ENCODE measurements at places on chromosomes 16 and 17.

- DNase-seq, result no peak
Measured at GRCh38 chr17:56936697-56937322, 23.0 kb upstream of the TRIM25 start.

DNA sequence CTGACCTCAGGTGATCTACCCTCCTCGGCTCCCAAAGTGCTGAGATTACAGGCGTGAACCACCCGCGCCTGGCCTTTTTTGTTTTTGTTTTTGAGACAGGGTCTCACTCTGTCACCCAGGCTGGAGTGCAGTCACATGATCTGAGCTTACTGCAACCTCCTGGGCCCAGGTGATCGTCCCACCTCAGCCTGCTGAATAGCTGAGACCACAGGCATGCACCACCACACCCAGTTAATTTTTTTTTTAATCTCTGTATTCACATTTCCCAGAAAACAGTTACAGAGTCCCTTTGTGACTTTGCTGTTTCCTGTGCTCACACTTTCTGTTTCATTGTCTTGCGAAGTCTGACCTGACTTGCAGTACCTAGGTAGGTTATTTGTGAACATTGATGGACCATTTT, 2.7 kb downstream of the CLUAP1 start:
- no peak for DNase-seq

DNA sequence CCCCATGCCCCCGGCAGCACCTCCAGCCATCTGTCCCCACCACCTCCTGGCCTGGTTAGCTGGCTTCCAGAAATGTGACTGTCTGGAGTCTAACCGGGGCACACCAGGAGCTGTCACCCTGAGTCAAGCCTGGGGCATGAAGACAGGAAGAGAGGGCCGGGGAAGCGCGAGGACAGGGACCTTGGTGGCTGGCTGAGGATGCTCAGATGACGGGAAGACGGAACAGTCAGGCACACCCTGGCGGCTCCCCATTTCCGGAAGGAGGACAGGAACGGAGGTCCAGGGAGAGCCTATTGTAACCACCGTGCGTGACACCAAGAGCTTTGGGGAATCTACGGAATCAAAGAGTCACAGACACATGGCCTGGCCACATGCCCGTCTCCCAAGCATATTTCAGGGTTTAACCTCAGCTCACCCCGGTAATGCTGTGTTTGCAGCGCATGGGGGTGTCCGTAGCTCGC, 51.7 kb downstream of the SDK2 start:
- DNase-seq, result no peak

DNA sequence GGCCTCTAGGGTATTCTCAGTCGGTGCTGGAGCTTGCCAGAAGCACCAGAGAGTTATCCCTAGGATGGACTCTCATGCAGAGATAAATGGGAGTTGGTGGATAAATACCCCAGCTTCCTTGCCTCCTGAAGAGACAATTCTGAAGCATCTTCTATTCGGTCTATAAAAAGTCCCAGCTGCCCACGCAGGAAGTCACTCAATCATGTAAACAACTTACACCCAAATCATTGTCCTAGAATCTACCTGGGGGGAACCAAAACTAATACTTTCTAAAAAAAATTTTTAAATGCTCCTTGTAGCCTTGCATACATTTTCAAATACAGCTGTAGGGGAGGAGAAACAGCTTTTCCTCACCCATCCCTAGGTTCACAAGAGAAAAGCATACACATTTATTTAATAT, 66.6 kb upstream of the ELAC2 start:
- no peak for DNase-seq

DNA sequence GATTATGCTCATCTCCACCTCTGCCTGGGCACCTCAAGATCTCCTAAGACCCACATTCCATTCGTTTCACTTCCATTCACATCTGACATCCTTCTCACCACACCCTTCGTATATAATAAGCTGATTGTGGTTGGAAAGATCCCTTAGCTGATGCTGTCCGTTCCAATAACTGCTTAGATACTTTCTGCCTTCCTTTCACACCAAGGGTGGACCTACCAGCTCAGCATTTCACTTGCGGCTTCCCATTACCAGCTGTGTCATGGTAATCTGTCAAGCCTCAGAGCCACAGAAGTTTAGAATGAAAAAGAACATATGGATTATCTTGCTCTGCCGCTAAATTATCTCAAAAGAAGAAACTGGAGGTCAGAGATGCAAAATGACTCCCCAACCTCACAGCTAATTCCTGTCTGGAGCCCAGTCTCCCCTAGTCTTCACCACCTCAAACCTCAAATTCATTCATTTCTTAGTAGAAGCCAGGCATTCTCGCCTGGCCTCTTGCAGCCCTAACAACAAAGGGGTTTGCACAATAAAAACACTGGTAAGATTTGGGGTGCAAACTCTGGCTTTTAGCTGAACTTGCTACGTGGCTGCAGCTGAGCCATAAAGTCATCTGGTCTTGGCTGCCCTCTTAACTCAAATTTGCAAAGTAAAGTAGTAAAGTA, 182.8 kb upstream of the HS3ST3A1 start:
- no peak for DNase-seq

DNA sequence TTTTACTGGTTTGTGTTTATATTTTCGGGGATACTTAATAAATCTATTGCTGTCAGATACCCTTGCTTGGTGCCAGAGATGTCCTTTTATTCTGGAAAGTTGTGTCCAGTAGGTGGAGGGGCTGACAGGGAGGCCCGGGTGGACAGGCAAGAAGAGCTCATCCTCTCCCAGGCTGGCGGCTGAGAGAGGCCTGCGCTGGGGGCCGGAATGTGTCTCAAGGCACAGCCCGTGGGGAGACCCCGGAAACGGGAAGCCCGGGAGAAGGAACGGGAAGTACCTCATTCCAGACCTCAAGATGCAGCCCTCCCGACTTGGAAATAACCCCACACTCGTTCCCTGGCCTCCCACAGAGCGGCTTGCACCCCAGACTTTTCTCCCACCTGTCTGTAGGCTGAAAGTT, 12.5 kb upstream of the DEF8 start:
- no peak for DNase-seq

GRCh38 chr16:70526403-70526802, 2.8 kb downstream of the SF3B3 start:
- DNase-seq, result no peak

DNA sequence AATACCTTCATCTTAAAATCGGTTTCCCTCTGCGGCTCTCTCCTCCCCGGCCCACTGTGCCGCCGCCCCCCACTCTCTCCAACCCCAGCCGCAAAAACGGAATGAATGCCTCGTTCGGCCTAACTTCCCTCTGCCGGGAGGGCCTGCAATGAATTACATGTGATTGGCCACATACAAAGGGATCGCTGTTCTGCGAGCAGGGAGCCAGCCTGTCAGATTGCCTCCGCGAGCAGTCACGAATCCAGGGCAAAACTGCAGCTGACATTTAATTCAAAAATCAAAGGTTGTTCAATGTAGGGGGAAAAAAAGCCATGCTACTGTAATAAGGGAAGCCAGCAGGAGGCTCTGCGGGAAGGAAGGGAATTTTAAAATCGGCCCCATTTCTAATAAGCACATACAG, 84.9 kb downstream of the TBC1D16 start:
- DNase-seq, result no peak

GRCh38 chr16:10114409-10114808, 67.8 kb downstream of the GRIN2A start:
- no peak for DNase-seq

DNA sequence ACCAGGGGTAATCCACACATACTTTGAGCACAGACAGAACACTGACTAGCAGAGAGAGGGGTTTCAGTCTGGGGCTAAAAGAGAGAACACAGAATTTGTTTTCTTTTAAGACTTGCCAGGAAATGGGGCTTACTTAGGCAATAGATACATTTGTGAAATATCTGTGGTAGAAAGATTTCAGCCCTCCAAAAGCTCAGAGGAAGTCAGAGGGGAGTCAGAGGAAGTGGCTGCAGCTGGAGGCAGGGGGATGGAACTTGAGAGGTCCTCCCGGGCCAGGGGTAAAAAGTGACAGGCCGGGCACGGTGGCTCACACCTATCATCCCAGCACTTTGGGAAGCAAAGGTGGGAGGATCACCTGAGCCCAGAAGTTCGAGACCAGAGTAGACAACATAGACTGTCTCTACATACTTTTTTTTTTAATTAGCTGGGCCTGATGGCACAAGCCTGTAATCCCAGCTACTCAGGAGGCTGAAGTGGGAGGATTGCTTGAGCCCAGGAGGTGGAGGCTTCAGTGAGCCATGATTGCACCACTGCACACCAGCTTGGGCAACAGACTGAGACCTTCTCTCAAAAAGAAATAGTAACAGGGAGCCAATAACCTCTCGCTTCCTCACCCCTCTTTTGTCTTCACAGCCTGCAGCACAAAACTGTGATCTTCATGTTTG, 49.9 kb downstream of the NLRC5 start:
- DNase-seq, result no peak

DNA sequence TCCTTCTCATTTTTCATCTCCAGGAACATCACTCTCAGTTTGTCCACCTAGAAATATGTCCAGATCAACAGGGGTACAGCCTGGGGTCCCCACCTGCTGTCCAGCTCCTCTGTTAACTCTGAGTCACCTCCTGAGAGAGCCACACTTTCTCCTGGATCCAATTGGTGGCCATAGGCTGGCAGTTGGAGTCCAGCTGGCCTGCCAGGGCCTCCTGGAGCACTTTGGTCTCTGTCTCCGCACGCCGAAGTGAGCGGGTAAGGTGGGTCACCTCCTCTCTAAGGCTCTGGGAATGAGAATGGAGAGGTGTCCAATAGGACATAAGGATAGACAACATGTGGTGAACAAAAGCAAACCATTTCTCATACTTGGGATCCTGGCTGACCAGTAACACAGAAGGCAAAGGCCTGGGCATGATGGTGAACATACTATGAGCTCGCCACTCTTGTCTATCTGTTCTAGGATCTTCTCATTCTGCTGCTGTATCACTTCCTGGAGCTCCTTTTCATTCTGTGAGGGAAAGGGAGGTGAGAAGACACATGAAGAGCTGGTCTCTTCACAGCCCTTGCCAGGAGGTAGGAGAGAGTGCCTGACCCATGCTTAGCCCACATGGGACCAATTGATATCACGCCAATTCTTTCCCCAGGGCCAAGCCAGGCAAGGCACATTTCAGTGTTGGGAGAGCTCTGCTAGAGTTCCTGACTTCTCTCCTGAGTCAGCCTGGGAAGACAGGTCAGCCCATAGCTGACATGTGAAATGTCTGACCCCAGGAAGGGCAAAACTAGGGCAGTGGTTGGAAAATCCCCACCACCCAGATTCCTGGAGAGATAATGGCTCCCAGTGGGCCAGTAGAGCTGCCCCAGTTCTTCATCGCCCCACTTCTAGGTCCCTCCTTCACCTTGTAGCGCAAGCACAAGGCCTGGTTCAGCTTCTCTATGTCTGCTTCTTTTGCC, 1.8 kb upstream of the ALDOC start:
- no peak for DNase-seq

- DNase-seq, result no peak
Measured at GRCh38 chr17:2365132-2365531, 27.8 kb downstream of the SGSM2 start.

- no peak for DNase-seq
Measured at GRCh38 chr17:15384142-15384787, 42.9 kb upstream of the TEKT3 start.

DNA sequence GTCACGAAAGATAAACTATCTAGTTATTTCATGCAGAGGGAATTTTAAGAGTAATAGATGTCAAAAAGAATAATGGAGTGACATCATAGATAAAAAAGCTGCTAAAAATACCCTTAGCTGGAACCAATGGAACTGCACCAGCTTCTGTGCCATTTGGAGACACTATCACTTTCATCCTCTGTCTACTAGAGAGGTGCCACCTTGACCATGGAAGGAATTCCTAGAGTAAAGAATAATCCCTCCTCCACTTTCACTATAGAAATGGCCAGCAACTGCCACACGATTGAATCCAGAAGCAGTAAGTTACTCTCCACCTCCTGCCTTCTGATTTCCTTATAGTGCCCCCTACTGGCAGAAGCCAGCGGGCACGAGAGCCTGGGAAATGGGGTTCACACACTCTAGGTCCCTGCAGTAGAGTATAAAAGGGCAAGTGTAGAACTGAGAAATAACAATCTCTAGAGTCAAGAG, 2.8 kb upstream of the ALDH3A2 start:
- no peak for DNase-seq

DNA sequence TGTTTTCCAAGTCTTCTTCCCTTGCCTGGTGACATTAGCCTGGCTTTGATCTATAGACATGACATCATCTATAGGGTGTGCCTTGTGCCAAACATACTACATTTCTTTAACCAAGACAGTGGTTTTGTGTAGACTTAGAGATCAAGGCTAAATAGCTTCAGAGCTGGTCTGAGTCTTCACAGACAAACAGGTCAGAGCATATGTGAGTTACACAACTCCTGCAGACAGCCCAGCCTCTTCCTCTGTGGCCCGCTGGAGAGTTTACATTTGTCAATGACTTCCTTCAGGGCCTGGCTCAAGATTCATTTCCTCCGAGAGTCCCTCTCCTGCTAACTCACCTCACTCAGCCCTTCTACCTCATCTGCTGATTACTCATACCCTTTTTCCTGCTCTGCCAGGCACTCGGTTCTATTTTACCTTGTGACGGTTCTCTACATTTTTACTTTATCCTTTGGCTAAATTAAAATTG, 73.1 kb upstream of the TANC2 start:
- no peak for DNase-seq

DNA sequence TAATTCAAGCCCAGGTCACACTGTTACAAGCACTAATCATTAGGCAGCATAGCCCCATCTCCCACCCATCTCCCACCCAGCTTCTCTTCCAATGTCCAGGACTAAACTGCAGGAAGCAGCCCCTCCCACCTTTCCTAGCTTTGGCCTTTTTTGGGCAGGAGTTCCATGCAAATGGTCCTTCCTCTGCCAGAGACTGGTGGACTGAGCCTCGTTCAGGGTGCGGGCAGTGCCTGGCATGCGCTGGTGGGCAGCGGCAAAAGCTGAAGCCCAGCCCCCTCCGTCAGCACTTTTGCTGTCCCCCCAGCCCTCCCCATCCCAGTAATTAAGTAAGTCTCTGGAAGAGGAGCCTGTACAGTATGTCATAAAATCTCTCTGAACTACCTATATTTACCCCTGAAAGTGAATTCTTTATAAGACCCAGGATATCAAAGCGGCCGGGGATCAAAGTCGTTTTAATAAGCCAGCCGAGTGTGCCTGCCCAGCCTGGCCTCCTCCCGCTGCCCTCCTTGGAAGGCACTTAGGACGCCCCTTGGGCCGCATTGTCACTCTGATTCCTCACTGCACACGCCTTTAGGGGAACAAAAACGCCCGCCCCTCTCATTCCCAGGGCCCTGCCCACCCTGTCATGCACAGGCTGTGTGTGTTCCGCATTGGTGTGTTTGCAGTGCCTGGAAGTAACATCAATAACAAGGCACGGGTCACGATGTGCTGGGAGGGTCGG, 109.9 kb downstream of the IRX5 start:
- no peak for DNase-seq

Measured in activated gamma-delta T cell (primary cell).